ENCODE measurements at places on chromosomes 7 and 10. TPM values are rescaled to one million over a fixed set of nuclear protein-coding genes. Genes with fewer than 3 reads are reported as not detected.

DNA sequence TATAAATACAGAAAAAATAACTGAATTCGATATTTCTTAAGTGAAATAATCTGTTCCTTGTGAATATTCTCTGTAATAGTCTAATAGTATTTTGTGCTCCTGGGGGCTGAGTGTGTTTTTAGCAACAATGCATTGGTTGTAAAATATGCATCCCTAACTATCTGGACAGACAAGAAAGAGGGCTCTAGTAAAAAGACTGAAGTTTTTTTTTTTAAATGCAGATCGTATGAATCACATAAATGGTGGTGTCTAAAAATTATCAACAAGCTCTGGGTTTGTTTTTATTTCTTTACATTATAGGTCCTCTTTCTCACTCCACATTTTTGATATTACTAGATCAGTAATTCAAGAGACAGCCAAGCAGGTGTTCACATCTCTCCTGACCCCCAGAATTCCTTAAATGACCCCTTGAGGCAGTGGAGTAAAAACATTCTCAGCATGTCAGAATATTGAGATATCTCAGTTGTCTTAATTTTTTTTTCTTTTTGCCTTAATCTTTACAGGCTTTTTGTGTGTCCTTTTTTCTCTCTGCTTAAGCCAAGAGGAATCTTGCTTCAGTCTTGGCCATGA is 18.2 kb downstream of the ARID5B start:
- no peak overlapping the region for H3K4me3 ChIP-seq
- H3K36me3 ChIP-seq = peaks cover 19% of the 10 kb centered on the region
- no peak overlapping the region for H3K27ac ChIP-seq
- H3K4me1 ChIP-seq = no peaks in the 10 kb centered on the region
- DNase-seq = no peak

The GBX1 gene
- total RNA-seq = not detected

DNA sequence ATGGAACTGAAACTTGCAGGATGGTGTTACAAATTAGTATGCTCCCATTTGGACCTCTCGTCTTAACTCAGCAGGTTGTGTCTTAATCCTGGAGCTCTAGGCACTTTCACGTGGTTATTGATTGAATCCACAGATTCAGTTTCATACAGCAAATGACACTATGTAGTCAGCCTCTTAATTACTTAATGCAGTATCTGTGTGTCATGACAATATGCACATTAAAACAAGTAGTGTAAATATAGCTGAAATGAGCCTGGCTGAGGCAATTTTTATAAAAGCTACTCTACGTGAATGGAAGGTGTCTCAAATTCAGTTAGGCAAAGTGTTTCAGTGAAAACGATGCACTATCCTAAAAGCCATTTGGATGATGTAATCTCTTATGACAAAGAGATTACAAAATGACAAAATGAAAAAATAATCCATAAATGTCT is 86.8 kb downstream of the CD36 start:
- no peaks in the 10 kb centered on the region for H3K27me3 ChIP-seq
- H3K27ac ChIP-seq = no peak overlapping the region
- H3K36me3 ChIP-seq = no peaks in the 10 kb centered on the region
- no peak overlapping the region for H3K4me3 ChIP-seq

- no peaks in the 10 kb centered on the region for H3K27me3 ChIP-seq
- H3K36me3 ChIP-seq = no peaks in the 10 kb centered on the region
- H3K4me1 ChIP-seq = peaks cover 42% of the 10 kb centered on the region
- H3K27ac ChIP-seq = peak overlapping the region; percentile 64
- no peak overlapping the region for H3K4me3 ChIP-seq
Measured at GRCh38 chr10:88090568-88091214, 227.3 kb downstream of the PTEN start.

The EIF3B gene
- 197 TPM for total RNA-seq

The ARL5B gene
- 19.1 TPM for total RNA-seq

- H3K27me3 ChIP-seq = no peaks in the 10 kb centered on the region
- no peak for DNase-seq
- H3K36me3 ChIP-seq = no peaks in the 10 kb centered on the region
- H3K27ac ChIP-seq = no peak overlapping the region
Measured at GRCh38 chr7:2478399-2478785, 2.2 kb upstream of the GRIFIN start.

GRCh38 chr10:100307684-100308083 is 21.2 kb upstream of the BLOC1S2 start:
- H3K36me3 ChIP-seq = no peaks in the 10 kb centered on the region
- H3K27ac ChIP-seq = no peak overlapping the region
- H3K4me1 ChIP-seq = no peaks in the 10 kb centered on the region
- peaks cover 6% of the 10 kb centered on the region for H3K27me3 ChIP-seq
- no peak for DNase-seq
- H3K4me3 ChIP-seq = no peak overlapping the region

GRCh38 chr7:139696552-139696951 is 81.2 kb downstream of the HIPK2 start:
- no peaks in the 10 kb centered on the region for H3K4me1 ChIP-seq
- H3K4me3 ChIP-seq = no peak overlapping the region
- DNase-seq = peak; percentile 31
- no peaks in the 10 kb centered on the region for H3K27me3 ChIP-seq
- H3K36me3 ChIP-seq = peaks cover 2% of the 10 kb centered on the region
- H3K27ac ChIP-seq = no peak overlapping the region

- no peak overlapping the region for H3K27ac ChIP-seq
- no peak overlapping the region for H3K4me3 ChIP-seq
- no peak for DNase-seq
- H3K4me1 ChIP-seq = peaks cover 16% of the 10 kb centered on the region
Measured at GRCh38 chr10:124918906-124919305, 23.0 kb upstream of the ZRANB1 start.

DNA sequence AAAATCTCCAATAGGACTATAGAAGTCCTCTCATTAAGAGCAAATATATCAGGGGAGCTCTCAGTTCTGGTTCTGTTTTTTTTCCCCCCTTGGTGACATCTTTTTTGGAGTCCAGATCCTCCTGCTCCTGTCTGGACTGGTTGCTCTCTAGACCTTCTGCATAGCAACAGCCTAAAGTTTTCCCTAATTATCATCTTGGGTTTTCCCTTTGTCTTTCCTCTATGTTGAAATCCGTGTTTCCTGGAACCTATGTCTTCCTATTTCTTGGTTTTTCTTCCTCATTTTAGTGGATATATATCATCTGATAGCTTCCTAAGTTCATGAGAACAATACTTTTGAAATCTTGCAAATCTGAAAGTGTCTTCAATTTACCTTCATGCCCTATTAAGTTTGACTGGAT is 29.7 kb upstream of the MTERF1 start:
- no peak overlapping the region for H3K4me3 ChIP-seq
- no peaks in the 10 kb centered on the region for H3K27me3 ChIP-seq
- no peaks in the 10 kb centered on the region for H3K4me1 ChIP-seq
- H3K36me3 ChIP-seq = no peaks in the 10 kb centered on the region
- no peak overlapping the region for H3K27ac ChIP-seq

DNA sequence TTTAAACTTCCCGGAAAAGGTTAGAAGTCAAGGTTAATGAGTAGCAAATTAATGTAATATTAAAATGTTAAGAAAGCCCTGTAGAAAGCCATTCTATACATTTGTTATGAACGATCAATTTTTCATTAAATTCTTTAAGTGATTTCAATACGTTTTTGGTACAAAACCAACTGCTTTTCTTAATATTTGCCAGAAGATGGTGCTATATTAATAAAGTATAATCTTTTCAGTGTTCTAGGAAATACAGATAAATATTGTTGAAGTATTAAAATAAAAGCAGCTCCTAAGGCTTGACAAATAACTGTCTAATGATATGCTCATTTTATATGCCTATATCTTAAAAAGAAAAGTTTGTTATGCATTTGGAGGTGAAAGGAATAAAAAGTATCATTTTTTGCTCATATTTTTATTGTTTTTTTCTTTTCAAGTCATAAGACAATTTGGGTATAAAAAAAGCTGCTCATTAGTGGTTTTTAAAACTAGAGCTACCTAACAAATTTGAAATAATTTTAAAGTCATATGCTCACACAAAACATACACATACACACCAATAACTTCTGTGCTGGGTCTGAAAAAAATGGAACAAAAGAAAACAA is 130.3 kb upstream of the POT1 start:
- H3K4me3 ChIP-seq = no peak overlapping the region
- no peaks in the 10 kb centered on the region for H3K4me1 ChIP-seq
- H3K36me3 ChIP-seq = no peaks in the 10 kb centered on the region
- no peak overlapping the region for H3K27ac ChIP-seq

DNA sequence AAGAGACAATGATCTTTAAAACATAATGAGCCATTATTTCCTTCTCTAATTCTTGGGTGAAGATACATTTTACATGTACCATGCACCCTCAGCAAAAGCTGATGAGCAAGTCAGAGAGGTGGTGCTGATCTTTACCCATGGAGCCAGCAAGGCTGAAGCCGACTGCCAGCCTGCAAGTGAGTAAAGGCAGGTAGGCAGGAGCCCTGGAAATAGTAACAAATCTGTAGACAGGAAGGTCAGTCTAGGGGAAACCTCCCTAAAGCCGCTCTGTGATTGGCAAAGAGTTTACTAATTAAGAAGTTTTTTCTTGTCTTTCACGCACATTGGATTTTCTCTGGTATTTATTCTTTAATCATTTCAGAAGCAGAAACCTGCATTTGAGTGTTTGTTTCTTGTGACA is 67.9 kb downstream of the PRKCQ start:
- peaks cover 55% of the 10 kb centered on the region for H3K36me3 ChIP-seq
- no peaks in the 10 kb centered on the region for H3K27me3 ChIP-seq
- no peak for DNase-seq
- no peak overlapping the region for H3K4me3 ChIP-seq

- H3K4me1 ChIP-seq = no peaks in the 10 kb centered on the region
- DNase-seq = no peak
- H3K4me3 ChIP-seq = no peak overlapping the region
- H3K36me3 ChIP-seq = no peaks in the 10 kb centered on the region
- H3K27me3 ChIP-seq = no peaks in the 10 kb centered on the region
- H3K27ac ChIP-seq = no peak overlapping the region
Measured at GRCh38 chr10:95350219-95350829, 59.5 kb upstream of the PDLIM1 start.

- peaks cover under 1% of the 10 kb centered on the region for H3K36me3 ChIP-seq
- H3K4me1 ChIP-seq = peaks cover 37% of the 10 kb centered on the region
- no peak overlapping the region for H3K27ac ChIP-seq
- DNase-seq = no peak
- no peaks in the 10 kb centered on the region for H3K27me3 ChIP-seq
Measured at GRCh38 chr7:151770232-151770631, 106.7 kb downstream of the PRKAG2 start.

- peaks cover 3% of the 10 kb centered on the region for H3K27me3 ChIP-seq
- no peak overlapping the region for H3K27ac ChIP-seq
- no peak for DNase-seq
- H3K4me1 ChIP-seq = no peaks in the 10 kb centered on the region
- H3K4me3 ChIP-seq = no peak overlapping the region
- no peaks in the 10 kb centered on the region for H3K36me3 ChIP-seq
Measured at GRCh38 chr7:106035568-106035967, 72.5 kb downstream of the CDHR3 start.

DNA sequence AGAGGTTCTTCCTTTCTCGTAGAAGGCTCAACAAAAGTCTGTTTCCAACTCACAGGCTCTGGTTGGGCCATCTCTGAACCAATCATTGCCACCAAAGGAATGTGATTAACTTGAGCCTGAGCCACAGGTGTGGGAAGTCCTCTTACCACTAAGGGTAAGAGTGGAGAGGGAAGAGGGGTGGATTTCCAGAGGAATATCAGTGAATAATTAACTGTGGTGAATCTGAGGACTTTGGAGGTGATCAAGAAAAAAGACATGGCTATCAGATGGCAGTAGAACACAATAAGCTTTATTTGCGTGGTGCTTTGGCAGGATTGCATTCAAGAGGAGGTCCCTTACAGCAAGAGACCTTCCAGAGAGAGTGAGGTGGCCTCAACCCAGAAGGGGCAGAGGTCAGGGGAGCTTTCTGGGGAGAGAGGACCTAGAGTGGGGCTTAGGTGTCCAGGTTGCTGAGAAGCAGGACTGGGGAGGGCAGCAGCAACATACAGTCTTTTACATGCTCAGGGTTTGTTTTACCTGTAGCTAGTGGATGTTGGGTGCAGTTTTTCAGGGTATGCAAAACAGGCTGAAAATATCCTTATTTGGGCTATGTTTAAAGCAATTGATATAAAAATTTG is 61.4 kb downstream of the BBS9 start:
- peaks cover 3% of the 10 kb centered on the region for H3K4me1 ChIP-seq
- H3K4me3 ChIP-seq = no peak overlapping the region
- H3K27me3 ChIP-seq = no peaks in the 10 kb centered on the region
- H3K27ac ChIP-seq = no peak overlapping the region

Data from natural killer cell (primary cell).